ENCODE measurements at places on chromosomes 6 and 20.

DNA sequence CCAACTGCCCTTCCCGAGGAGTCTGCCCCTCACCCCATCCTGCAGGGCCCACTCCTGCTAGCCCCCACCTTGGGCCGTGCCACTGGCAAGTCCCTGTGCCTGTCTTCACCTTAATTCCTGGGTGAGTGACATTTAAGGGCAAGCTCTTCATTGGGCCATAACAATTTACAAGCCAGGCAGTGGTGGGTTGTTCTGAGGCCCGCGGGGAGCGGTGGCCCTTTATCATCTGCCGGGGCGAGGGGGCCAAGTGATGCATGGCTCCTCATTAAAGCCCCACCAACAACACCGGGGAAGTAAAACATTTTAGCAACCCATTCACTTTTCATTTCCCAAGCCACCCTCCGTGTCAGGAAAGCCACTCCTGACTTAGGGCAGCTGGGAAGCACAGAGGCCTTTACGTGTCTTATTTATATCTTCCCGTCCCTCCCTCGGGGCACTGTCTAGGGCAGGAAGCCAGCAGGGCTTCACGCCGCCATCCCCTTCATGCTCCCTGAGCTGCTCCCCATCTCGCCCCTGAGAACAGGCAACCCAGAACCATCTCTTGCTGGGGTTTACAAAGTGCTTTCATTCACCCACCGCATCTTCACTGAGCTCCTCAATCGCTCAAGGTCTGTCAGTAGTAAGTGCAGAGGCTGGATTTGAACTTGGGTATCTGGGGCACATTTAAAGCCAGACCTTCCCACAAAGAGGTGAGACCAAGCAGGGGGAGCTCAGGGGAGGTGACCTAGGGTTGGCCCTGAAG lies 55.5 kb upstream of the CCDC167 start:
- no peak for DNase-seq

GRCh38 chr6:73580247-73581149 lies 59.7 kb upstream of the EEF1A1 start:
- peak; percentile 84 for DNase-seq

DNA sequence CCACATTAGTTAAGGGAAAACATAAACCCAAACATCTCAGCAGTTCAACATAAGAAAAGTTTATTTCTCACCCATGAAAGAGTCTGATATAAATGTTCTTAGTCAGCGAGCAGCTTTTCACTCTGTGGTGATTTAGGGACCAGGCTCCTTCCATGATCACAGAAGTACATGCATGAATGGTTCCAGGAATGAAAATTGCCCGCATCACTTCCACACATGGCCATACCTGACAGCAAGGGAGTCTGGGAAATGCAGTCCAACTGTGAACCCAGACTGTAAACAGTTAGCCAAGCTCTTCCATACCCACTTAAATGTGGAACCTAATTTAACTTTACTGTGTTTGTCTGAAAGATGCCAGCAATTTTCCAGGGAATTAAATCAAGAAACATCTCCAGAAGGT lies 353.9 kb downstream of the HACE1 start:
- DNase-seq, result no peak

- no peak for DNase-seq
These were observed 31.9 kb downstream of the HIVEP2 start for GRCh38 chr6:142913036-142913510.

DNA sequence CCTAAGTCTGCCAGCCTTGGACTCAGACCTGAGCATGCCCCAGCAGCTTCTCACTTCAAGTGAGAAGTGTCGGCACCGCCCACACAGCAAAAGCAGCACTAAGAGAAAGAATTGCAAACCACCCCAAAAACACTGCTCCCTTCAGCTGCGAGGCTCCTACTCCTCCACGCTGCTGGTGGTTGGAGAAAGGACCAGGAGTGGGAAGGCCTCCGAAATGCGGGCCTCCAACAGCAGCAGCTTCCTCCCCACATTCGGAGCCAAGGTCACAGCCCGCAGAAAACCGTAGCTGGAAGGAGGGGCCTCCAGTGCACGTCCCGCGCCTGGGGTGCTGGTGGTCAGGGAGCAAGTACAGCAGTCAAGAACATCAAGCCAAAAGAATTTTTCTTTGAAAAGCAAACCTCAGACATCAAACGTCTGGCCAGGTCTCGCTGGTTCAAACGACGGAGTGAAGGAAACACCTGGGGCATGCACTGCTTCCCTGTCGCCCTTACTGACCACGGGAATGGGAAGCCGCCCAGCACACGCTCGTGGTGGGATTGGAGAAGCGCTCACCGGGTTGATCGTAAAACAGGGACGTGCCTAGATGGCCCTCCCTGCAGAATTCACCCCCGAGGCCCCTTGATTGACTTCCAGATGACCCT lies 185.6 kb upstream of the CST7 start:
- DNase-seq, result no peak

DNA sequence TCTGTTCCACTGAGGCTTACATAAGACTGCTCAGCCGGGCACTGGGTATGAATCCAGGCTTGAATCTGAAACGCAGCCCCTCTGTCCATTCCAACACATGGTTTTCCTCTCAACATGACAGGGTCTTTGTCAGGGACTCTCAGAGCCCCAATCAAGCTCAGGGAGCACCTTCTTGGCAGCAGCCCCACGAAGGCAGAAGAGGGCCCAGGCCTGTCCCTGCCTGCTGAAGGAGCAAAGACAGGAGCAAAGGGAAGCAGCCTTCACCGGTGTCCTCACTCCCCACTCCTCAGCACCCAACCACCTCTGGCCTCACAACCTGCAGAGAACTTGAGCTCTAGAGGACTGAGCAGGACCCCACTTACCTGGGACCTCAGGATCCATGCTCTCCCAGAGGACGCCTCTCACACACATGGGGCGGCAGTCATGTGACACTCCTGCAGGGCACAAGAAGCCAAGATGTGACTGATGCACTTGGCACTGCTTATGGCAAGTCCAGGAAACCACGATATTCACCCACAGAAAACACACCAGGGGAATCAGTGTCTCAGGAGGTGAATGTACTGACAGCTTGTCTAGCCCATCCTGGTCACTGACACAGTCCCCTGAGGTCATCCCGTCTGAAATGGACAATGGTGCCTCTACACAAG lies 4.3 kb downstream of the SNHG17 start:
- DNase-seq, result no peak

DNA sequence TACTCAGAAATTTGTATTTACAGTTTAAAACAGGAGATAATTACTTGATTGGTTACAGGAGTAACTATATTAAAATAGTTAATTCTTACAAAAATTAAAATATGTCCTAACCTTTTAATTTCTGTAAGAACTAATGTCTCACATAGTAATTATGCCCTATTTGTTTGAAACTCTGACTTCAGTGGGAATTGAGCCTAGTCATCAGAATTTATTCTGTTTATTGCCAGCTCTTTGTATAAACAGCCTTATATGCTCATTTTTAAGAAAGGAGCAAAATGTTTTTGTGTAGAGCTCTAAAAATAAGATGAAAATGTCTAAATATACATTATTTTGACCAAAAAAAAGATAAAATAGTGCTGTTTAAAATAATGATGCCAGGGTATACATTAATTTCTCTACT lies 21.5 kb downstream of the TRMT11 start:
- DNase-seq, result no peak

DNA sequence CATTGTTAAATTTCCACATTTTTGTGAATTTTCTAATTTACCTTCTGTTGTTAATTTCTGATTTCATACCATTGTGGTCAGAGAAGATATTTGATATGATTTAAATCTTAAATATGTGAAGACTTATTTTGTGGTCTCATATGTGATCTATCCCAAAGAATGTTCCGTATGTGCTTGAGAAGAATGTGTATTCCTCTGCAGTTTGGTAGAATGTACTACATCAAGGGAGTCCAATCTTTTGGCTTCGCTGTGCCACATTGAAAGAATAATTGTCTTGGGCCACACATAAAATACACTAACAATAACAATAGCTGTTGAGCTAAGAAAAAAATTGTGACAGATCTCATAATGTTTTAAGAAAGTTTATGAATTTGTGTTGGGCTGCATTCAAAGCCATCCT lies 176.2 kb upstream of the PRND start:
- DNase-seq, result no peak

DNA sequence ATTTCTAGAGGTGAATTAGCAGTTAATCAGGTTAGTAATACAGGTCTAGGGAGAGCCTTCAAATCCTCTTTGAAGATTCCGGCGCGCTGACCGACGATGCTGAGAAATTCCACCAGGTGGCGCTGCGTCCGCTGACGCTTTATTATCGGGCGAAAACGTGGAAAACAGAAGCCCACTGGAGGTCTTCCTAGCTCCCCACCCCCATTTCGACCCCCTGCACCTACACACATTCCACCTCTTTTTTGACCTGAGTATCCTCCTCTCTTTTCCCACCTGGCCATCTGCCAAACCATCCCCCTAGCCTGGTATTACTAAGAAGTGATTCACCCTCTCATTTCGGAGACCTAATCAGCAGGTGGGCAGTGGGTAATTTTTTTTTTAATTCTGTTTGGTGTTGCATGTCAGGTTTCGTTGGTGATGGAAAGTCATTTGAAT lies 65.4 kb upstream of the RIN2 start:
- no peak for DNase-seq

DNA sequence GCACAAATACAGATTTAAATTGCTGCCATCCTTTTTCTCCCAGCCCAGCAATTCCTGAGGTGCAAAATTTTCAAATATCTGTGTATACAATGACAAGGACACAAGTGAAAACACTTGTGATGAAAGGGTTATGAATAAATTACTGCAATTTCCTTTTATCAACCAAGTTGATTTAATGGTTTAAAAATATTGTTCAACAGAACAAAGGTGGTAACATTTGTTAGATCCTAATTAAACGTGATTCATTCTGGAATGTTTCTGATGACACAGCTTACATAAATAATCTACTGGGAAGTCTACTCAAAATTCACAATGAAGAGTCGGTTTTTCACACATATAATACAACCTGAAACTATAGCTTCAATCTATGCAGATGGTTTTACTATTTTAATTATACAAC lies 17.1 kb downstream of the B4GALT5 start:
- DNase-seq, result no peak

DNA sequence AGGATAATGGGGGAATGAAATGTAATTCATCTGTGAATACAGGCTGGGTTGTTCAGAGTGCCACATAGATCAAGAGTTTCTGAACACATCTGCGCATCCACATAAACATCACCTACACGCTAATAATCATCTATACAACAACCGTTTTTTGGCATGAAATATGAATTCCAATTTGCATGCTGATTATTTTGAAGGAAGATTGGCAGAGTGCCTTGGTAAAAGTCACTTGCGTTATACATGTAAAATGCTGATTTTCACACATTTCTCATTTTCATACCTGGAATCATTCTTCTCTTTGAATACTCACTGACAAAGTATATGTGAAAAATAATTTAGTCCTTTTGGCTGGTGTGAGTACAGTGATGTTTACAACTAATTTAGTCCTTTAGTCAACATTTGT lies 17.7 kb downstream of the COL9A1 start:
- DNase-seq, result no peak

DNA sequence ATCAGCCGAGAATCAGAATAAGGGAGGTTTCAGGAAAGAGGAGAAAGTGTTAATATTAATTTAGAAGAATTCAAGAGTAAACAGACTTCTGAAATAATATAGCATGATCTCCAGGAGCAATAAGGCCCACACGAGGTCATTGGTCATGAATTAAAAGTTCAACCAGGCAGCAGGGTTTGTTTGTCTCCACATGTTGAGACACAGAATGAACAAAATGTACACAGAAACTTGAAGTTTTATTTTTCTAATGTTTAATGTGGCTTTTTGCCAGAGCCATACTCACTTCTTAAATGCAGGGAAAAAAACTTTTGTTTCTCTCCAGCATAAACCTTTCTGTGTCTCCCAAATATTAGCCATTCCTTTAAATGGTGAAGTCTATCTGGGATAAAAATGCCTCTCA lies 504.5 kb downstream of the HDGFL1 start:
- no peak for DNase-seq

- DNase-seq, result no peak
These were observed 32.8 kb downstream of the RAMACL start for GRCh38 chr6:166553563-166554271.

DNA sequence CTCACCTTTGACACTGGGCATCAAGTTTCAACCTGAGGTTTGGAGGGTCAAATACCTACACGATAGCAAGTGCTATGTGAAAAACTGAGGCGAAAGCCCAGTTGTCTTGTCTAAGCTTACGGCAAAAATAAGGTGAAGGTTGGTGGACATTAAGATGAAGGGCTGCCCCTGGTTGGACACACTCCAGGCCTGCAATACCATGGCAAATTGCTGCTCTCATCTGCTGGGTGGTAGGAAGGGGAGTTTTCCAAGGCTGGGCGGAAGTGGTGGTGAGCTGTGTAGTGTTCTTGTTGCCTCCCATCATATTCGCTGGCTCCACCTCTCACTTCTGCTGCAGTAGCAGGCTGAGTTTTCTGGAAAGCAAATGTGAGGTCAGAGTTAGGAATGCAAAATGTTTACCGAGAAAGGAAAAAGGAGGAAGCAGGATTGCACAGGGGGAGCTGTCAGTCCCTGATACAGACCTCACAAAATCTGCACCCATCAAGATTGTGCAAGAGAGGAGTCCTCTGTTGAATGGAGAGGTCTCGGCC lies 33.7 kb downstream of the SCP2D1 start:
- DNase-seq, result no peak

- DNase-seq, result no peak
These were observed 120.4 kb upstream of the PDE7B start for GRCh38 chr6:135731116-135731515.

DNA sequence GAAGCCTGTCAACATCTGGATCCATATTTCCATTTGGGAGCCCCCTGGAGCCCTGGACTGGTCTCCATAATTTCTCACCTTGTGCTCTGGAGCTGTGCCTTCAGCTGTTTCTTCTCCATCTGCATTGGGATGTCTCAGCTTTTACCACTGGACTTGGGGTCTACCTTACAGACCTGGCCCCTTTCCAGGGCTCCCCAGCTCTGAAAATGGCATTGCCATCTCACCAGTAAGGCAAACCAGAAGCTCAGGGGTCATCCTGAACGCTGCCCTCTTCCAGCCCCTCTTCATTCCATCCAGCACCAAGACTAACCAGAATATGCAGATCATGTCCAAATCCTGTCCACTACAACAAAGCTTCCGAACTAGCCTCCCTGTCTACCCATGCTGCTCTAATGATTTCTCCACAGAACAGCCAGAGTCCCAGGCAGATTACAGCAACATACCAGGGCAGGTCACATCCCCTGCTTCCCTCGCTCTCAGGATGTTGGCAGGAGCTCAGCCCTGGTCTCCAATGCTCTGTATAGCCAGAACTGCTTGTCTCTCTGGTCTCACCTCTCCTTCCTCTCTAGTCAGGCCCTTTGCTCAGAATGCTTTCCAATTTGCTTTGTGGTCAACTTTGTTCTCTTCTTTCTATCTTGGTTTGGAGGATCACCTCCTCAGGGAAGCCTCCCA lies 17.7 kb upstream of the NNAT start:
- no peak for DNase-seq

GRCh38 chr20:47971058-47971791 lies 185.9 kb upstream of the SULF2 start:
- no peak for DNase-seq

GRCh38 chr6:160180706-160181105 lies 59.1 kb downstream of the SLC22A1 start:
- DNase-seq, result no peak

GRCh38 chr6:43386492-43386891 lies 17.0 kb upstream of the ZNF318 start:
- no peak for DNase-seq

- DNase-seq, result no peak
These were observed 4.5 kb upstream of the CD109 start for GRCh38 chr6:73691512-73691911.
